ENCODE measurements at places on chromosomes 2 and 18.

- DNase-seq: no peak
Observed at GRCh38 chr2:185998562-185999070, 260.0 kb downstream of the FSIP2 start.

- DNase-seq: no peak
Observed at GRCh38 chr2:160332318-160332717, 132.2 kb upstream of the ITGB6 start.

DNA sequence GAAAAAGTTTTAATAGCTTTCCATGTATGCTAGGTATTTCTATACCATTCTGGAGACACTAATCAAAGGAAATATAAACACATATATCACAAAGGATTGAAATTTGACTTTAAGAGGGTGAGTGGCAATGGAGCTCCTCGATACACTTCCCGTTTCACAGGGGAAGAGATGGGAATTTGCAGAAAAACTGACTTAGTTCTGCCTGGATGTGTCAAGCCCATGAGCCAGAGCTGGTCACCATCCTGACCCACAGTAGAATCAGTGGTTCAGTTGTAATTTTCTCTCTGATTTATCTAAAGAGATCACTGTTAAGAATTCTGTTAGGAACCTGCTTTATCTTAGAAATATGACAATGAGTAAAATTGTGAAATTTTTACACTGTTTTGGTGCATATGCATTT, 34.2 kb downstream of the PLCL1 start:
- DNase-seq: no peak

- DNase-seq: no peak
Observed at GRCh38 chr2:102258025-102258385, 53.4 kb upstream of the IL1RL1 start.

DNA sequence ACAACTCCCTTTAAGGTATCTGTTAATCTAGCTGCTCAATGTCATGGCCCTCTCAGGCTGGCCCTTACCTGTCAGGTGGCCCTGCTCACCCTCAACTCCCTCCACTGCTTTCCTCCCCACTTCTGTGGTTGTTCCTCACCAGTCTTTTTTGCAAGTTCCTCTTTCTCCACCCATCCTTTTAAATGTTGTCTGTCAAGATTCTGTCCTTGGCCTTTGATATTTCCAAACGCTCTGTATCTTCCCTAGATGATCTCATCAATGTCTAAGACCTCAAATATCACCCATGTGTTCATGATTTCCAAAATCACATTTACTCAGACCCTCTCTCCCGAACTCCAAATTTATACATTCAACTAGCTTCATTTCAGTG, 3.5 kb downstream of the PTPN2 start:
- DNase-seq: no peak

- no peak for DNase-seq
Observed at GRCh38 chr18:49839012-49839411, 25.7 kb upstream of the ACAA2 start.

GRCh38 chr2:101305035-101305434, 3.5 kb downstream of the RNF149 start:
- DNase-seq: no peak

GRCh38 chr2:106147665-106148064, 46.4 kb downstream of the UXS1 start:
- DNase-seq: no peak

GRCh38 chr2:73564986-73565385, 77.2 kb downstream of the NAT8 start:
- no peak for DNase-seq

GRCh38 chr2:98564541-98565132, 43.7 kb downstream of the COA5 start:
- no peak for DNase-seq

DNA sequence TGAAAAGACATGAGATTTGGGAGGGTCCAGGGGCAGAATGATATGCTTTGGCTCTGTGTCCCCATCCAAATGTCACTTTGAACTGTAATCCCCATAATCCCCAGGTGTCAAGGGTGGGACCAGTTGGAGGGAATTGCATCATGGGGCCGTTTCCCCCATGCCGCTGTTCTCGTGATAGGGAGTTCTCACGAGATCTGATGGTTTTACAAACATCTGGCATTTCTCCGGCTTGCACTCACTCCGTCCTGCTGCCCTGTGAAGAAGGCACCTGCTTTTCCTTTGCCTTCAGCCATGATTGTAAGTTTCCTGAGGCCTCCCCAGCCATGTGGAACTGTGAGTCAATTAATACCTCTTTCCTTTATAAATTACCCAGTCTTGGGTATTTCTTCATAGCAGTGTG, 51.4 kb downstream of the LPIN1 start:
- DNase-seq: no peak

Measured in activated T-cell treated with anti-CD3 and anti-CD28 coated beads for 1 hour (primary cell).